ENCODE measurements at places on chromosomes 1 and 21.

DNA sequence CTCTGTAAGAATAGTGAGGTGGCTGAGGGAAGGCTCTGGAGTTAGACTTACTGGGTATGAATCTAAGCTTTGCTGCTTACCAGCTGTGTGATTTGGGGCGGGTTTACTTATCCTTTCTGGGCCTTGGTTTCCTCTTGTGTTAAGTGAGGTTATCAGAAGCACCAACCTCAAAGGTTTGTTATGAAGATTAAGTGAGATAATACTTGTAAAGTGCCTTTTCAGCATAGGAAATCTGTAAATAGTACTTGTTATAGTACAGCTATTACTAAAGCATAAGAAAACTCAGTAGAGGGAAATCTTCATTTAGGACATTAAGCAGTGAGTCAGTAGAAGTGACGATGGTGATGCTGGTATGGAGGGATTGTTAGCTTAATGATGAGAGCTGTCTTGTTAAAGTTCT lies 12.1 kb downstream of the HHAT start:
- no peak for DNase-seq

GRCh38 chr1:3359351-3359750 lies 95.1 kb upstream of the ARHGEF16 start:
- DNase-seq: no peak

DNA sequence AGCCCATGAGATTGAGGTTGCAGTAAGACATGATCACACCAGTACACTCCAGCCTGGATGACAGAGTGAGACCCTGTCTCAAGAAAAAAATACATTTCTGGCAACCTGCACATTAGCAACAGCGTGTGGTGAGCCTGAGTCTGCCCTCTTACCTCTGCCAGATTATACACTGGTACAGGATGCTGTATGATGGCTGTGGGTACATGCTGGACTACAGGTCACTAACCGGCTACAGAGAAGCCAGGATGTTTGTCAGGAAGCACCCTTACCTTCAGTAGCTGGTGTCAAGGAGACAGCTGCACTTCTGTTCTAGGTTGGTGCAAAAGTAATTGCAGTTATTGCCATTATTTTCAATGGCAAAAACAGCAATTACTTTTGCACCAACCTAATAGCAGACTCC lies 575.7 kb downstream of the NPHP4 start:
- no peak for DNase-seq

- no peak for DNase-seq
Measured at GRCh38 chr1:66343569-66344325, 190.2 kb upstream of the SGIP1 start.

GRCh38 chr21:34797921-34798535 lies 129.2 kb downstream of the CLIC6 start:
- no peak for DNase-seq

- DNase-seq: no peak
Measured at GRCh38 chr1:23555270-23555985, 3.9 kb downstream of the ID3 start.

DNA sequence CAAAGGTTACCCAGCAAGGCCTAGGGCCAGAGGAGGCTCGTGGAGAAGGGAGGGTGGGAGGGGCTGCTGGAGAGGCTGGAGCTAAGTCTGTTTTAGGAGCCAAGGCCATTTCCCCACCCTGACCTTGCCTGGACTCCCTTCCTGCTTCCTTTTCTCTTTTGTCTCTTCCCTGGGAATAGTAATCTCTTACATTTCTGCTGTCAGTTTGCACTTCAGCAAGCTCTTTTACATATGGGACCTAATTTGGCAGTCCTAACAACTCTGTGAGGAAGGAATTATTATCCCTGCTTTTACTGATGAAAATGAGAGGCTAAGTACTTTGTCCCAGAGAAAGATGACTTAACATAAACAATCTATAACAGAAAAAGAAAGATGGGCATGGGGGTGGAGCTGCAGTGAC lies 13.8 kb downstream of the OPTC start:
- no peak for DNase-seq

DNA sequence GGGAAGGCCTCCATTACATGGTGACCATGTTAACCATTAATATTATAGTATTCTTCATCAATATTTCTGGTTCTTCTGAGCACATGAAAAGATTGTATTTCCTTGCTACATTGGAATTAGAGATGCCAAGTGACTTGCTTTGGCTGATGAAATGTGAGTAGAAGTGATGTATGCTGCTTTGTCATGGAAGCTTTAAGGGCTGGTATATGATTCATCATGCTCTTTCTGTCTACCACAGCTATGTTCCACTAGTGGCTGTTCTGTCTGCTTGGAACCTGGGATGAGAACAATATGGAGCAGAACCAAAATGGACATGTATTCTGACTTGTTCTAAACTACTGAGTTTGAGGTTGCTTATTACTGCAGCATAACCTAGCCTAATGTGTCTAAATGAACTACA lies 163.3 kb downstream of the TM2D1 start:
- DNase-seq: no peak

GRCh38 chr1:46530791-46531409 lies 20.5 kb downstream of the KNCN start:
- no peak for DNase-seq

DNA sequence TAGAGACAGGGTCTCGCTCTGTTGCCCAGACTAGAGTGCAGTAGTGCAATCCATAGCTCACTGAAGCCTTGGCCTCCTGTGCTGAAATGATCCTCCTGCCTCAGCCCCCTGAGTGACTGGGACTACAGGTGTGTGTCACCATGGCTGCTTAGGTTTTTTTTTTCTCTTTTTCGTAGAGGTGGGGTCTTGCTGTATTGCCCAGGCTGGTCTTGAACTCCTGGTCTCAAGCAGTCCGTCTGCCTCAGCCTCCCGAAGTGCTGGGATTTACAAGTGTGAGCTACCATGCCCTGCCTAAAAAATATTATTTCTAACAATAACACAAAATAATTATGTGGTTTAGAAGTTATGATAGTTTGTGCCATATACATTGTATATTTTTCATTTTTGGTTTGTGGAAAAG lies 9.9 kb downstream of the CAMTA1 start:
- DNase-seq: no peak

GRCh38 chr1:165842671-165843129 lies 15.3 kb downstream of the UCK2 start:
- DNase-seq: no peak

DNA sequence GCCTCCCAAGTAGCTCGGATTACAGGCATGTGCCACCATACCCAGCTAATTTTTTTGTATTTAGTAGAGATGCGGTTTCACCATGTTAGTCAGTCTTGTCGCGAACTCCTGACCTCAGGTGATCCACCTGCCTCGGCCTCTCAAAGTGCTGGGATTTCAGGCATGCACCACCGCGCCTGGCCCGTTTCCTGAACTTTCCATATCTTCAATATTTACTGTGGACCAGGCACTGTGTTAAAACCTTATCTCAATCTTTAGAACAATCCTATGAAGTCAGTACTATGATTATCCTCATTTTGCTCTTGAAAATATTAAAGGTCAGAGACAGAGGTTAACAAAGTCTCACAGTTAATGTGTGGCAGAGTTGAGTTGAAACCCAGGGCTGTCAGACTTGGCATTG lies 1.6 kb upstream of the ADCY10 start:
- DNase-seq: no peak

DNA sequence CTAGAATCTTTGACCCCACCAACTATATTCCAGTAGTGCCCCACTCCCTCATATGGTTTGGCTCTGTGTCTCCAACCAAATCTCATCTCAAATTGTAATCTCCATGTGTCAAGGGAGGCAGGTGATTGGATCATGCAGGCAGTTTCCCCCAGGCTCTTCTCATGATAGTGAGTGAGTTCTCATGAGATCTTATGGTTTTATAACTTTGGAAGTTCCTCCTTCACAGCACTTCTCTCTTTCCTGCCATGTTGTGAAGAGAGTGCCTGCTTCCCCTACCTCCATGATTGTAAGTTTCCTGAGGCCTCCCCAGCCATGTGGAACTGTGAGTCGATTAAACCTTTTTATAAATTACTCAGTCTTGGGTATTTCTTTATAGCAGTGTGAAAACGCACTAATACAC lies 7.7 kb upstream of the SAMD13 start:
- DNase-seq: no peak

DNA sequence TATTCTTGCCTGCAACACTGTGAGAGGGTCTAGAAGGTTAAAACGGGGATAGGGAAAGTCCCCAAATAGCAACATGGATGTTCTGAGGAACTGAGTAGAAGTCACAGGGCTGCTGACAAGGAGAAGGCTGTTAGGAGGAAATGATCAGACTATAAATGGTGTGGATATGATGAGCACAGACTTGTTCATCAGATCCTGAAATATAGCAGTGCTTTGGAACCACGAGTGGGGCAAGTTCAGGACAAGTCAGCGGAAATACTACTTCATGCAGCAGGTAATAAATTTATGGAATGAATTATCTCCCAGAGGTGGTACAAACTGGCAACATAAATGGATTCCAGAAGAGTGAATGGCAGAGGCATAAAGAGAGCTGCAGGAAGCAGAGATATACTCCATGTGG lies 3.2 kb upstream of the KIAA0040 start:
- no peak for DNase-seq

GRCh38 chr1:158983235-158983634 lies 26.5 kb upstream of the IFI16 start:
- DNase-seq: no peak

DNA sequence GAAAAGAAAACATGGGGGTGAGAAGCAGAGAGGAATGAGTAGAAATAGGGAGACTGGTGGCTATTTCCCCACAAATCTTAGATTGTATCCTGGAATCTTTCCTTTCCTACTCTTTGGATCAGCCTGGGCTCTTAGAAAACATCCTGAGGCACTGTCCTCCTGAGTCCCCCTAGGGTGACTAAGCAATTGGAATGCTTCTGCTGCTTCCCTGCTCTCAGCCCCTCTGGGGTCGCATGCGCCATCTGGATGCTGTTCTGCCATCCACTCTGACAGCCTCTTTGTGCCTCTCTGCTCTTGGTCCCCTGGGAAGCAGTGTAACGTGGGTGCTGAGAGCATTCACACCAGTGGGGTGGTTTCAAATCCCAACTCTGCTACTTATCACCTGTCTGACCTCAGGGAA lies 443.0 kb downstream of the SIPA1L2 start:
- DNase-seq: no peak

GRCh38 chr1:44651069-44651468 lies 23.2 kb downstream of the TMEM53 start:
- no peak for DNase-seq

GRCh38 chr1:225479996-225480720 lies 52.3 kb upstream of the LBR start:
- DNase-seq: no peak

DNA sequence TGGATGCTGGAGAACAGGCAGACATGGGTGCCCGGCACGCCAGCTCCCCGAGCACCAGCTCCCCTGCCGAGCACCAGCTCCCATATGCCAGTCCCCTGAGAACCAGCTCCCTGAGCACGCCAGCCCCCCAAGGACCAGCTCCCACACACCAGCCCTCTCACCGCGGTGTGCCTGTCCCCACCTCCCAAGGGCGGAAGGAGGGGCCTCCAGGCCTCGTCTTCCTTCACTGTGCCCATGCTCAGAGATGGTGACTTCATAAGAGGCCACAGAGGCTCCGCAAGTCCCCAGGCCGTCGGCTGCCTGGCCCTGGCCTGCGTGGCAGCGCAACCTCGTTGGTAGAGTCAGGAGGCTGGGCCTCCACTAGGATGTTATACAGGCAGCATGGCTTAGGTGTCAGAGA lies 69.1 kb downstream of the AGPAT3 start:
- DNase-seq: no peak

DNA sequence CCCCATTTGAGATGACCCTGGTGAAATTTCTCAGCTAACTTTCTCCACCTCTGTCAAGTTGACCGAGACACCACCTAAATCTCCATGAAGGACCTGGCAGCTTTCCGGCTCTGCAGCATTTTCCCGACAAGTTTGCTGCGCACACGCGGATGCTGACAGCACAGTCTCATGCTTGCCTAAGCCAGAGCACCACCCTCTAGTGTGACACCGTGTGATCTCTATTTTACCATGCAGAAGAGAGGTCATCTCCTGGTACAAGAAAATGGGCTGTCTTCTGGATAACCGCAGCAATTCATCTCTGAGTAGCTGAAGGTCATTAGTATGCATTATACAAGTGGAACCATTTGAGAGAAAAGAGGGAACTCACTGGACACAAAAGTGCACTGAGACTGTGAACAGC lies 38.9 kb upstream of the H6PD start:
- DNase-seq: no peak

- DNase-seq: peak; percentile 67
Measured at GRCh38 chr1:16009030-16009460, 5.0 kb downstream of the SRARP start.

DNA sequence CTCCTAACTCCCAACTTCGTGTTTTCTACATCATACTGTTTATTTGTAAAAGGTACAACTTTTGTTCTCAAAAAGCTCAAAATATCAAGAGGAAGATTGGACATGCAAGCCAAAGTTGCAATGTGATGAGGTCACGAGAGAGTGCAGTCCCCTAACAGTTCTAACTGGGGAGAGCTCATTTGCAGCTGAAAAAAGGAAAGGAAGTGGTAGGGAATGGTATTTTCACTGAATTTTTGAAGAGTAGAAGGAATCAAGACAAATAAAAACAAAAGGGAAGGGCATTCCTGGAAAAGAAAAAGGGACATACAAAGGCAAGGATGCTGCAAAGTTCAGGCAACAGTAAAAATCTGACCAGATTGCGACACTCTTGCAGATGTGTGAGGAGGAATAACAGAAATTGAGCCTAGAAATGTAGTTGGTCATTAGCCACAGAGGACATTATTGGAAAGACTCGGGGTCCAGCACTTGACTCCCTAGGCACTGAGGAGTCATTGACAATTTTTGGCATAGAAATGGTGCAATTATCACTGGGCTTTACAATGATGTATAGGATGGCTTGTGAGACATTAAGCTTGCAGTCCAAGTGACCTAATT lies 67.9 kb downstream of the TBX15 start:
- DNase-seq: no peak

DNA sequence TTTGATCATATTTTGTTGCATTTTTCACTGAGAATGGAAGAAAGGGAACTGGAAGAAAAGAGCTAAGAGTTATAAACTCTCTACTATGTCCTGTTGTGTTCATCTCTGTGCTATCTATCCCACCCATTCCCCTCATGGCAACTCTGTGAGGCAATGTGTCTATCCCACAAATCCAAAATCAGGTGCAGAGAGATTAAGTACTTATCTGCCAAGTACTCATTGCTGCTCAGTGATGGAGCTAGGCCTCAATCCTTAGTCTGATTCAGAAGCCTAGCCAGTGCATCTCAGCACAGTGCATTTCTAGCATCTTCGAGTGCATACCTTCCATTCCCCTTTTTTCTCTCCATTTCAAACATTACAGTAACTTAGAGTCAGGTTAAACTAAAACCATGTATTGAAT lies 270.6 kb downstream of the TPR start:
- DNase-seq: no peak

All from stimulated activated effector memory CD8-positive, alpha-beta T cell treated with anti-CD3 and anti-CD28 coated beads, Interleukin-12 subunit alpha, Interleukin-12 subunit beta, amount 100 ng/mL, for 72 hours (primary cell).